ENCODE measurements at places on chromosomes 2 and 18.

DNA sequence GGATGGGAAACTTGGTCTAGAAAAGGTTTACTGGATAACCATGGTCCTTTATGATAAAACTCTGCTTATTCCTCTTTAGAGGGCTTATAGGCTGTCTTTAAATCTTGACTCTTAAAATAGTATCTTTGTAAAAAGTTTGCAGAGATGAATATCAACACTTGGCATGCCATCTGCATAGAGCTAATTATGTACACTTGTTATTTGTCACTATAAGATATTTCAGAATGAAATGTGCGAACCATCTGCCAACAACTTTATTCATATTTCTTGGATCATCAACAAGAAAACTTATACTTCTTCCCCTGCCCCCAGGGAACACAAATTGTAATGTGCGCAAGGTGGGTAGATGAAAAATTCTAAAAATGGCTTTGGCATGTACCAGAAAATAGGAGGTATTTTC lies 653.0 kb upstream of the CHAC2 start:
- DNase-seq: no peak

- no peak for DNase-seq
These were observed 221.0 kb downstream of the SLC8A1 start for GRCh38 chr2:40230707-40231432.

DNA sequence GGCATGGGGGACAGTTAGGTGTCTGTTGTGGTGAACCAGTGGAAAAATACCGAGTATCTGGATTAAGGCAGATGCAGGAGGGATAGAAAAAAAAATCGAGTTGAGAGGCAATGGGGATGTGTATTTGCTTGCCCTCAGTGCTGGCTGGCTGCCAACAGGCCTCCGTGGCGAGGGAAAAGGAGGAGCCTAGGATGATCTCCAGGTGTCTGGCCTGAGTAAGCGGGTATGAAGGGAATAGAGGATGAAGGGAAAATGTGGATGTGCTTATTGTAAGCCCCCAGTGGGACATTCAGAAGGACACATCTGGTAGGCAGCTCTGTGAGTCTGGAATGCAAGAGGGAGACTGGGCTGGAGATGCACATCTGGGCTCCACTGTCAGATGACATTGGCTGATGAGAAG lies 22.8 kb downstream of the KCNS3 start:
- no peak for DNase-seq

DNA sequence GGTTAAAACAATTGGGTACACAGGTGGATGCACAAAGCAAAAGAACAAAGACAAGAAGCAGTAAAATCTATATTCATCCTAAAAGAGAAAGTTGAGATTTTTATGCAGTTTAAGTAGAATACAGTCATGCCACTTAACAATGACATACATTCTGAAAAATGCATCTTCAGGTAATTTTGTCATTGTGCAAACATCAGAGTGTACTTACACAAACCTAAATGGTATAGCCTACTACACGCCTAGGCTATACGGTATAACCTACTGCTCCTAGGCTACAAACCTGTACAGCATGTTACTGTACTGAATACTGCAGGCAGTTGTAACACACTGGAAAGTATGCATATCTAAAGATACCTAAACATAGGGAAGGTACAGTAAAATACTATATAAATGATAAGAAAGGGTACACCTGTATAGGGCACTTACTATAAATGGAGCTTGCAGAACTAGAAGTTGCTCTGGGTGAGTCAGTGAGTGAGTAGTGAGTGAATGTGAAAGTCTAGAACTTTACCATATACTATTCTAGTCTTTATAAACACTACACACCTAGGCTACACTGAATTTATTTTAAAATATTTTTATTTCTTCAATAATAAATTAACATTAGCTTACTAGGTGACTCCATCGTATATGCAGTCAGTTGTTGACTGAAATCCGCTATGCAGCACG lies 132.9 kb downstream of the BARD1 start:
- DNase-seq: no peak

- DNase-seq: no peak
These were observed 173.0 kb downstream of the NCK2 start for GRCh38 chr2:105917688-105918087.

- DNase-seq: no peak
These were observed 111.6 kb upstream of the CYP1B1 start for GRCh38 chr2:38187541-38188011.

DNA sequence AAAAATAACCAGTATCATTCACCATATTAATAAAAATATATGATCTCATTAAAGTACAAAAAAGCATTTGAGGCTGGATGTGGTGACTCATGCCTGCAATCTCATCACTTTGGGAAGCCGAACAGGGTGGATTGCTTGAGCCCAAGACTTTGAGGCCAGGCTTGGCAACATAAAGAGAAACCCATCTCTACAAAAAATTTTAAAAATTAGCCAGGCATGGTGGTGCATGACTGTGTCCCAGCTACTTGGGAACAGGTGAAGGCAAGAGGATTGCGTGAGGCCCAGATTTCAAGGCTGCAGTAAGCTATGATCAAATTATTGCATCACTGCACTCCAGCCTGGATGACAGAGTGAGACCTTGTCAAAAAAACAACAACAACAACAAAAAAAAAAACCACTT lies 75.9 kb downstream of the RAD51AP2 start:
- no peak for DNase-seq

- no peak for DNase-seq
These were observed 744.4 kb upstream of the FANCL start for GRCh38 chr2:58985541-58985940.

DNA sequence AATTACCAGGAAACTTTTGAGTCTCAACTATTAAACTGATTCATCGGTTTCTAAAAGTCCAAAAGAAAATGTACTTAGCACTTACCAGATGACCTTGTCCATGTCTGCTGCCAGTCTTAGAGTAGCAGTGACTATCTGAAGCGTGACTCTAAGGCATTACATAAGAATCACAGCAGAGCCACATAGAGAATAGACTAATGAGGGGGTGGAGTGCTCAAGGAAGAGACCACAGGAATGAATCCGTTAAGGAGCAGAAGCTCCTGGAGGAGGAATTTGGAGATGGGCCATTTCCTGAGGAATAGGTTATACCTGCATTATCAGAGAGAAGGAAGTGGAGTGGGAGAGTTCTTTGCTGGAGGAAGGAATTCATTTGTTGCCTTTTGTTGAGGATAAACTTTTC lies 116.0 kb downstream of the MAP3K20 start:
- DNase-seq: no peak

GRCh38 chr18:55161916-55162315 lies 202.7 kb upstream of the CCDC68 start:
- DNase-seq: no peak

- no peak for DNase-seq
These were observed 104.6 kb upstream of the KLHL29 start for GRCh38 chr2:23280401-23280800.

DNA sequence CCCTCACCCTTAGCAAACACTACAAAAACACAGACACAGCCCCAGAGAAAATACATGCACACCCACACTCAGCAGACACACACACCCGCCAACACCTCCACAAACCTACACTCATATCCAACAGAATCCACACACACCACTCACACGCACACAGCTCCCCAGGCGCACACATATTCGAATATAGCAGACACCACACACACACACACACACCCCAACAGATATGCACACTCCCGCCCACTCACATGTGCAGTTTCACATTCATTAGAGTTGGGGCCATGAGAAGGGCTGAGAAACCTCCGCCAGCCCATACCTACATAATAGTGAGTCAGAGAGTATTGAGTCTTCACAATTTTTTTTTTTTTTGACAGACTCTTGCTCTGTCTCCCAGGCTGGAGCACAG lies 29.4 kb upstream of the NOTO start:
- no peak for DNase-seq

- DNase-seq: no peak
These were observed 34.6 kb downstream of the PRPF40A start for GRCh38 chr2:152682663-152683062.

- no peak for DNase-seq
These were observed 184.2 kb downstream of the TMEM247 start for GRCh38 chr2:46663614-46664013.

- DNase-seq: no peak
These were observed 134.2 kb upstream of the CHAC2 start for GRCh38 chr2:53633441-53633840.

- no peak for DNase-seq
These were observed 58.7 kb upstream of the SP3 start for GRCh38 chr2:174023591-174024523.

GRCh38 chr18:36624451-36625167 lies 204.2 kb downstream of the TPGS2 start:
- DNase-seq: no peak

All from cortex of kidney (tissue), 1 donor.